ENCODE measurements at places on chromosomes 1 and 21.

DNA sequence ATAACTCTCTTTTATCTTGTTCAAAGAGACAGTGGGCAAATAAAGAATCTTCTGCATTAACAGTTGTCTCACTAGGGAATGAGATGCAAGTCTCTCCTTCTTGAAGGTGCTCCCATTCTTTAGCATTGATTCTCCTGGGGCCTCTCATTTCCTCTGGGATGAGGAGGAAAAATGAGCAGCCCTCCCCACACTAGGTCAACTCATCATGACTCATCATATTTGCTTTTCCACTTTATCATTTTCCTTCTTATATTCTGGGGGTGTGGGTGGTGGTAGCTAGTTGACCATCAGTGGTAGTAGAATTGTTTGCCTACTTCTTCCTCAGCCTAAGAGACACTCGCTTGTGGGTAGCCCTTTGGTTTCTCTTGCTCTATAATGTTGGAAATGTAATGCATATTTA is 182.0 kb upstream of the C1orf87 start:
- DNase-seq, result no peak

- no peak for DNase-seq
Measured at GRCh38 chr1:33966346-33967141, 102.7 kb downstream of the HMGB4 start.

DNA sequence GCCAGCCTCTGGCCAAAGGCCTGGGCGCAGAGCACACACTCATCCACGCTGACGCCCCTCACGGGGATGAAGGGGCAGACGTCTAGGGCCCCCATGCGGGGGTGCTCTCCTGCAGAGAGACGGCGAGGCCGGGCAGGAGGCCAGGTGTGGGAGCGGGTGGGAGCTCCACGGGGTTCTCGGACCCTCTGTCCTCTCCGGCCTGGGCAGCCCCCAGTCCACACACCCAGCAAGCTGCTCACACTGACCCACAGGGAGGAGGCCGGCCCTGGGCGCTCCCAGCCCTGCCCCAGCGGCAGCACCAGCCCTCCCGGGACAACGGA is 2.5 kb downstream of the FTCD start:
- no peak for DNase-seq

GRCh38 chr1:206797534-206798383 is 25.5 kb upstream of the IL10 start:
- DNase-seq, result peak; percentile 38

DNA sequence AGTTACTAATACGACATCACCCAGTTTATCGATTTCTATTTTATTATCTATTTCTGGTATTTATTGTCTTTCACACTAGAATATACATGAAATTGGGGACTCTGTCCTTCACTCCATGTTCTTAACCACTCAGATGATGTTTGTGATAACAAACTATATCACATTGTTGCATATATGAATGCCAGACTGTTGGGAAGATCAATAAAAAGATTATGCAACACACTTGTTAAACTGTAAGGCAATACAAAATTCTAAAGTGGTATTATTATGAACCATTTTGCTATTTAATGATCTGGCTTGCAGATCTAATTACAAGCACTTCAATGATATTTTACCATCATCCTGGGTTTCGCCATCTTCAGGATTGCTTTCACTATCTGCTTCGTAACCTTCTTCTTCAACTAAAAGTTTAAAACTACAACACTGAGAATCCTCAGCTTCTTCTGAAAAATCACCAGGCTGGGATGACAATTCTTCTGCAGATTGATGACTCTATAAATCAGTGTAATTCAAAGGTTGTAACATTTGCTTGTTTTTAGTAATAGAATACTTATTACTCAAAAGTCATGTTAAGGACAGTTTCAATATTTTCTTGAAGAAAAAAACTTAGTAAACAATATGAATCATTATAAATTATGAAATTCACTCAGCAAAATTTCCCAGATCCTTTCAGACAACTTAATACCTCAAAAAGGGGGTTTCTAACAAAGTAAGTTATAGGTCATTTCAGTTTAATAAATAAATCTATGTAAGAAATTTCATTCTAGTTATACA is 63.9 kb downstream of the LYST start:
- DNase-seq, result no peak

- no peak for DNase-seq
Measured at GRCh38 chr1:26942656-26943055, 17.6 kb downstream of the KDF1 start.

GRCh38 chr21:39799178-39799577 is 54.2 kb downstream of the IGSF5 start:
- no peak for DNase-seq

DNA sequence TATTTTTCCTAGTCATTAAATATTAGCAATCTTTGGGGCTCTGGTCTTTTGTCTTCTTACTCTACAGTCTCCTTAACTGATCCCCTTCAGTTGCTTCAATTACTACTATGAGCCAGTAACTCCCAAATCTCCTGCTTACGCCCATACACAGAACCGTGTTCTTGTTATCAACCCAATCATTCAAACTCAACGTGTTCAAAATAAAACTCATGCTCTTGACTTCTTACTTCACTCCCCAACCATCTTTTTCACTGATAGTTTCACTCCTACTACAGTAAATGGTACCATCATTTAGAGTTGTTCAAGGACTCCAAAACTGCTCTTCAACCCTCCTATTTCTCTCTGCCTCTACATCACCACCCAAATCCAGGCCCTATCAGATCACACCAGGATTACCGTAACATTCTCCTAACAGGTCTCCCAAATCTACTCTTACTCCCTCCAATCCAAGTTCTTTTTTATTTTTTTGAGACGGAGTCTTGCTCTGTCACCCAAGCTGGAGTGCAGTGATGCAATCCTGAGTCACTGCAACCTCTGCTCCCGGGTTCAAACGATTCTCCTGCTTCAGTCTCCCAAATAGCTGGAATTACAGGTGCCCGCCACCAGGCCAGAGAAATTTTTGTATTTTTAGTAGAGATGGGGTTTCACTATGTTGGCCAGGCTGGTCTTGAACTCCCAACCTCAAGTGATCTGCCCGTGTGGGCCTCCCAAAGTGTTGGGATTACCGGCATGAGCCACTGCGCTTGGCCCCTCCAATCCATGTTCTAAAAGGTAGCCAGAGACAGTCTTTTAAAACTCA is 3.0 kb downstream of the YARS1 start:
- no peak for DNase-seq

DNA sequence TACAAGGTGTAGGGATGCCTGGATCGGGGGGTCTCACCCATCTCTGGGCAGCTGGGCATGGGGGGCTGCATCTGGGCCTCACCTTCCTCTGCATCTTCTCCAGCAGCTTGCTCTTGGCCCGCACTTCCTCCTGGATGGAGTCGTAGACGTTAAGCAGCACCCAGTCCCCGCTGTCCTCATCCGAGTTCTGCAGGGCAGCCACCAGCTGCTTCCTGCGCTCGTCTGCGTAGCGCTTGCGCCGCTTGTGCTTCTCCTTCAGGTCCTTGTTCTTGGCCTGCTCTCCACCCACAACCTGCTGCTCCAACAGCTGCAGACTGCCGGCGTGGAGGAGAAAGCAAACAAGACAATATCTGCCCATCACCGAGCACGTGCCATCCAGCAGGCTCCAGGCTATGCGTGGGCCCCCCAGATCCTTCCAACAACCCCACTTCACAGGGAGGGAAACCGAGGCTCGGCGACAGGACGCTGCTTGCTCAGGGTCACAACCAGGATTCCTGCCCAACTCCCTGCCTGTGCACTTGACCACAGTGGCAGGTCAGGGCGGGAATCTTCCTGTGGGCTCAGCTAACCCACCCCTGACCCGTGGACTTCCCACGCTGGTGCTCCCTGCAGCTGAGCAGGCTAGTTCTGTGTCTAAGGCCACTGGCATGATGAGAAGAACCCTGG is 21.5 kb upstream of the DDOST start:
- DNase-seq, result no peak

GRCh38 chr1:239058190-239058589 is 328.2 kb upstream of the CHRM3 start:
- DNase-seq, result peak; percentile 16

DNA sequence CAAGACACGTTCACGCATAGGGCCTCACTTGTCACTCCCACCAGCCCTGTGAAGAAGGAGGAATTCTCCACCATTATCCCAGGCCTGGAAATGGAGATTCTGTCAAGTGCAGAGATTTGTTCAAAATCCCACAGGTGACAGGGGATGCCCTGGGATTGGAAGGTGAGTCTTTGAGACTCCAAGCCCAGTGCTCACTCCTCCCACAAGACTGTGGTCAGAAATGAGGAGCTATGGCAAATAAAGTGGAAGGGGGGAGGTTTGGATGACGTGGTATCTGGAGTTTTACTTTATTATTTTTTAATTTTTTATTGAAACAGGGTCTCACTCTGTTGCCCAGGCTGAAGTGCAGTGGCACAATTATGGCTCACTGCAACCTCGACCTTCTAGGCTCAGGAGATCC is 12.8 kb upstream of the FOXO6 start:
- no peak for DNase-seq

DNA sequence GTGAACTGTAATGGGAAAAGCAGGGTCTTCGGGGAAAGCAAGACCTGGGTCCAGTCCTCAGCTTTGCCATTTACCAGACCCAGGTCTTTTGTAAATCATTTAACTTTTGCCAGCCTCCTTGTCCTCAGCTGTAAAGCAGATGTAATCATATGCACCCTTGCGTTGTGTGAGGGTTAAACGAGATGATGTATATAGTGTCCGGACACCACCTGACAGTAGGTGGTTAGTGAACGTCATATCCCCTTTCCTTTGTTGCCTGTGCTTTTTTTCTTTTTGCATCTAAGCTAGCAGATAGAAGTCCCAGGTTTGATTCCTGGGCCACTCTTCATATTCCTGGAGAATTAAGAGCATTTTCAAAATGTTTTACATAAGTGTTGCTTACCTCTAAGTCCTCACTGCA is 28.5 kb downstream of the IL12RB2 start:
- DNase-seq, result no peak

DNA sequence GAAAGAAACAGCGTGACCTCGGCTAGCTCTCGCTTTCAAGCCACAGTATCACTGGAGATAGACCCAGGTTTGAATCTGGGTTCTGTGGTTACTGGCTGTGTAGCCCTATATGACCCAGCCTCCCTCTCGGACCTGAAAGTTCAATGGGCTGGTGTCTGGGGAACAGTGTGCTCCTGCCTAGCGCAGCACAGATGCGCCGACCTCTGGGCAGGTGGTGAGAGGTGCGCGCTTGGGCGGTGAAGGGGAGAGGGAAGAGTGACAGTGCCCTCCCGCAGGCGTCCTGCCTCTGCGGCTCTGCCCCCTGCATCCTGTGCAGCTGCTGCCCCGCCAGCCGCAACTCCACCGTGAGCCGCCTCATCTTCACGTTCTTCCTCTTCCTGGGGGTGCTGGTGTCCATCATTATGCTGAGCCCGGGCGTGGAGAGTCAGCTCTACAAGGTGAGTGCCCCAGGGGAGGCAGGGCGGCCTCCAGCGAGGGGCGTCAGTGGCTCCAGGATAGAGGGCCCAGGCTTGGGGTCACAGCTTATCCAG is 10.5 kb downstream of the SERINC2 start:
- no peak for DNase-seq

- DNase-seq, result no peak
Measured at GRCh38 chr21:37496972-37497371, 130.4 kb downstream of the DYRK1A start.

DNA sequence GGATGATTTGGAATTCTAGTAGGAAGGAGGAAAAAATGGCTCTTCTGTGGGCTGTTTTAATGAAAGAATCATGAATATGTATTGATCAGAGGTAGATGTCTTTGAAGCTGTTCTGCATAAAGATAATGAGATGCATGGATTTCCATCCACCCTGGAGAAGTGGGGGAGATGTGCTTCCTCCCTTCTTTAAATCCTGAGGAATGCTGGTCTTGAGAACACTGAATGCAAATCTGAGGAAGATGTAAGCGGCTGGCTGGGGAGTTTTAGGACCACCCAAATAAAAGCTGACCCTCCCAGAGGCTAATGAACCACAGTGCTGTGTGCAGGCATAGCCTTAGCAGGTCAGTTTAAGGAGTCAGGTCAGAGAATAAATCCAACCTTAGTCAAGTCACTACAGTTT is 37.3 kb downstream of the ZMYND12 start:
- no peak for DNase-seq

DNA sequence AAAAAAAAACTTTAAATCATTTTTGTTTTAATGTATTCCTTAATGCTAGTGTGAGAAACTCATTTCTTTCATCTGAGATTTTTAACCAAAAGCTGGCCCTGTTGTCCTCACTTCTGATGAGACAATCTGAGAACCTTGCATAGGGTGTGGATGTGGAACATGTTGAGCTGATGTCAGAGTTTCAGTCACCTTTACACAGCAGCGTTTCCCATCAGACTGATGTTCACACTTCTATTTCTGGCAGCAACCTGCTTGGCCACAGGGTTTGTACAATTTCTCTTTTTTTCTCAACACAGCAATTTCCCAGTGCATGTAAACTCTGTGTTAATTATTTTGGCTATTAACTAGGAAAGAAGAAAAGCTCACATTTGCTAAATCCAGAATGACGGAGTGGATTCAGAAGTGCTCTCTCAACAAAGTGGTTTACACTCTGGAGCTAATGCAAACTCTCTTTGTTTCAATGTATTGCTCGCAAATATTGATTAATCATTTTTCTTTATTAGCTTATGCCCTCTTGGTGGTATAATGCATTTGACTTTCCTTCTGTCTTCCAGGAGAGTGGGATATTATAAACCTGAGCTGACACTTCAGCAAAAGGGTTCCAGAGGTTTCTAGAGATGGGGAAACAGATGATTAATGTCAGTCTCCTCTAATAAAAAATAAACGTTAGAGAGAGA is 70.5 kb upstream of the HSPA13 start:
- DNase-seq, result no peak

DNA sequence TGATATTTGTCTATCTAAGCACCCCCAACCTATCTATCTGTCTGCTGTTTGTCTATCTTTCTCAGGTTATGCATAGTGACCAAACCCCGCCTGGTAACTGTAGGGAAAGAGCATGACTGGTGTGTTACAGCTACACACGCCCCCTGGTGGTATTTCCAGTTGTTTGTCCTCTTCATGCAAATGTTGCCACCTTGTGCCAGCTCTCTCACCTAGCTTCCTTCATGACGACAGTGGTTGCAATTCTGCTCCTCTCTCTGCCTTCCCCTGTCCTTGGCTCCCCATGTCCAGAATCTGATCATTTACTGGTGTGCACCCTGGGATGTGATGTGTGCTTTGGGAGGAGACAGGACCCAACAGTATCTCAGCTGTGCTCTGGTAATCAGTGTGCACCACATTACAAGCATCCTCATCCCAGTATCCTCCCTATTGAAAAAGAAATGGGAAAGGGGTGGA is 8.1 kb upstream of the INKA2 start:
- DNase-seq, result peak; percentile 82

GRCh38 chr1:218347723-218348627 is 2.8 kb downstream of the TGFB2 start:
- peak; percentile 55 for DNase-seq

DNA sequence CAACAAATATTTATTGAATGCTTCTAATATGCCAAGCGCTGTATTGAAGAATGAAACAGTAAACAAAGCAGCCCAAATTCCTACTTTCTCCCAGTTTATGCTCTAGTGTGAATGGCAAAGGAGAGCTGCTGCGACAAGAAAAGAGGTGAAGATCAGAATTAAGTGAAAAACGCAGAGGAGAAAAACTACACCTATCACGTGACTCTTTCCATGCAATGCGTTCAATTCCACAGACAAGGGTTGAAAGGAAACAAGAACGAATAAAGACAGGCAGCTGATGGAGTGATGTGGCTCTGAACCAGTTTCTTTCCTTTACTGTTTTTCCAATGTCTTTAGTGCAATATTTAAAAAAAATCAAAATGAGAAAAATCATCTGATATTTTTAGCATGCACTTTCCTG is 23.6 kb downstream of the MT1HL1 start:
- no peak for DNase-seq
